Activated CD8-positive, alpha-beta T cell treated with anti-CD3 and anti-CD28 coated beads, Interleukin-2, amount 10 ng/mL, durations not matched to agents 7 days and 5 days (primary cell): ENCODE measurements at places on chromosomes 2 and 18.

- no peak for DNase-seq
These were observed 78.2 kb downstream of the STK39 start for GRCh38 chr2:168169097-168169745.

DNA sequence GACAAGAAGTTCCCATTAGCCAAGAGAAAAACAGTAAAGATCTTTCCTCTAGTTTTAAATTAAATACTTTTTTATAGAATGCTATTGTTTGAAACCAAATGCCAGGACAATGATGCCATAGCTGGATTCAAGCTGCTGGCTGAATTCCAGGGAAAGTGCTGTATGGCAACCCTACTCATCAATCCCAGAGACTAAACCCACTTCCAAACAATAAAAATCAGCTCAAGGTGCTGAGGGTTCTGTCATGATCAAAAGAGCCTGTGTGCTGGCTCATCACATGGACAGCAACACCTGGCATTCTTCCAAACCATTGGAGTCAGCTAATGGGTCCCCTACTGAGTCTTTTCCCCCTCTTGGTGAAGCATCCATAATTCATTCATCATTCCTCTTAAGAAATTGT is 53.7 kb upstream of the PARD3B start:
- DNase-seq = no peak

DNA sequence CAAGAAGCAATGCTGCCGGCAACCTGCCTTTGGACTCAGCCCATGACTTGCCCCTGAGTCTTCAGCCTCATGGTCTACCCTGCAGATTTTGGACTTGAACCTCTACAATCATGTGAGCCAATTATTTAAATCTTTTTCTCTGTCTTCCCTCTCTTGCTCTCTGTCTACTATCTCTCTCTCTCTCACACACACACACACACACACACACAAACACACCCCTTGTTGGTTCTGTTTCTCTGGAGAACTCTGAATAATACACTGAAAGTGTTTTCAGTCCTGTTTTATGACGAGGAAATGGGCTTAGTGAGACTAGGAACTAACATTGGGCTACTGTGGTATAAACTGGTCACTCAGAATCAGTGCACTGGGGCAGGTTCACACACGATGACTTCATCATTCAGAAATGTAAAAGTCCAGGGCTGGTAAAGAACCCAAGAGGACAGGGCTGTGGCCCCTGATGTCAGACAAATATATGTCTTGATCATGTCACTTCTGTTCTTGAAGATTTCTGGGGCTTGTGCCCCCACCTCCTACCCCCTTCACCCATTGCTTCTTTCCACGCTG is 266.1 kb upstream of the SIX2 start:
- no peak for DNase-seq

GRCh38 chr2:72330652-72331051 is 183.0 kb upstream of the CYP26B1 start:
- no peak for DNase-seq

GRCh38 chr2:143262389-143262788 is 133.2 kb downstream of the ARHGAP15 start:
- no peak for DNase-seq

DNA sequence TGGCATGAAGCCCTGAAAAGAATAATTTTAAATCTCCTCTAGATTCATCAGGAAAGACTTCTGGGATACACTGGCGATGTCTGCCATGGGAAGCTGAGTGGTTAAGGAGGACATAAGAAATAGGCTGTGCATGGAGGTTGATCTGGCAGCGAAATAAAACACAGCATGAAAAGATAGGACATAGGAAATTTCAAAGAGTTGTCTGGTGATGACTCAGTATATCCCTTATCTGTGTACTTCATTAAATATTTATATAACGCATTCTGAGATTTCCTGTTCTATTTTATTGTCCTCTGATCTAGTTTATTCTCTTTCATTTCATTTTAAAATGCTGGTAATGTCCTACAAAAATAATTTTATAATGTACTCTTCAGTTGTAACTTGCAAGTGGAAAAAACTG is 1337.3 kb upstream of the DDX18 start:
- no peak for DNase-seq

- DNase-seq = no peak
These were observed 76.3 kb upstream of the DAPL1 start for GRCh38 chr2:158718851-158719250.

- no peak for DNase-seq
These were observed 83.6 kb upstream of the PIK3C3 start for GRCh38 chr18:41871229-41872000.

DNA sequence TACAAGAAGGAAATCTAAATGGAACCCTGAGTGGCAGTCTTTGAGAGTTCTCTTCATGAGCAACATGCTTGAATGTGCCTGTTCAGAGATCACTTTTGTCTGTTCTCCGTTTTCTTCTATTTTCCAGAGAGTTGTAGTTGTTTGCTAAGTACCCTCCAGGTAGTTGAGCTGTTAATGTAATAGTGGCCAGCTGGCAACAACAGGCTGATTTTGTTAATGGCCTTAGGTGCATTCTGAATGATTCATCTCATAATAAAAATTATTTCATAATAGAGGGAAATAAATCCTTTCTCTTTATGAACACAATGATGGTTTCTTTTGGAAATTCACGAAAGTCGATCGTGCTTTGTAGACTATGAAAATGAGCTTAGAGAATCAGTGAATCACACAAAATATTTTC is 136.8 kb downstream of the LRP1B start:
- no peak for DNase-seq

- DNase-seq = no peak
These were observed 164.5 kb downstream of the TDRD15 start for GRCh38 chr2:21288299-21288698.

GRCh38 chr18:499776-500631 is 497 bp downstream of the COLEC12 start:
- no peak for DNase-seq

DNA sequence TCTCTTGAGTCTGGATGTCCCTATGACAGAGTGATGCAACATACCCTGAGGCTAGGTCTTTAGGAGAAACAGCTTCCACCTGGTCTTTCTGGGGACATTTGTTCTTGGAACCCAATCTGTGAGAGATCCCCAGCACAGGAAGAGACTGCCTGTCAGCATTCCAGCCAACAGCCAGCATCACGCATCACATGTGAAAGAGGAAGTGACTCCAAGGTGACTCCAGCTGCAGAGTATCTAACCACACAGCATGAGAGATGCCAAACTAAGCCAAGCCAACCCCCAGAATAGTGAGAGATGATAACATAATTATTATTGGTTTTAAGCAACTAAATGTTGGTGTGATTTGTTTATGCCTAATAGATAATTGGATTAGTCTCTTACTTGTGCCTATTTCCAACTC is 35.7 kb downstream of the C18orf63 start:
- no peak for DNase-seq

DNA sequence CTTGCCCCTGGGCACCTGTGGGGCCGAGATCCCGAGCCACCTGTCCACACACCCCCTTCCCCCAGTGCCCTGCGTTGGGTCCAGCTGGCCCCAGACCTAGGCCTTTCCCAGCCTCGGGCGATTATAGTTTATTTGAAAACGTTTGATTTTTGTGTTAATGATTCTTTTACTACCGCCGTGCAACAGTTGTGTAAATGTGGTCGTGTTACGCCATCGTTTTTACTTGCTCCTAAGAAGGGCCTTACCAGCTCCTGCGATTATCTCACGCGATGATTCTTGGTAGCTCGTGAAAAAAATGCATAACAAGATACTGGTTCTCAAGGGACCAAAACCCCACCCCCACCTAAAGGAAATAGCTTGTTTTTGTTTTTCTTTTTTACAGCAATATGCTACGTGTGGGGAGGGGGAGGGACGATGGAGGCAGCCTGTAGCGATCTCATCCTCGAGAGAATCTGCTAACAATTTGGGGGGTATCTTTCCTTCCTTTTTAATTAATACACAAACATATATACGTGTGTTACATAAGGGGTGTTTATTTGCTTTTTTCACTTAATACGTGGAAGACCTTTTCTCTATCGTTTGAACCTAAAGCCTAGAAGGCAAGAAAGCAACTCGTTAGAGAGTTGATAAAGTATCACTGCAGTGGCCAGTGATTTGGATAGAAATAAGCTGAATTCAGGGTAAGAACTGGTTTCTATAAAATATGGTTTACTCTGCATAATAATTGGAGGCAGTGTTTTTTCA is 1.0 kb downstream of the ZDBF2 start:
- peak; percentile 34 for DNase-seq

DNA sequence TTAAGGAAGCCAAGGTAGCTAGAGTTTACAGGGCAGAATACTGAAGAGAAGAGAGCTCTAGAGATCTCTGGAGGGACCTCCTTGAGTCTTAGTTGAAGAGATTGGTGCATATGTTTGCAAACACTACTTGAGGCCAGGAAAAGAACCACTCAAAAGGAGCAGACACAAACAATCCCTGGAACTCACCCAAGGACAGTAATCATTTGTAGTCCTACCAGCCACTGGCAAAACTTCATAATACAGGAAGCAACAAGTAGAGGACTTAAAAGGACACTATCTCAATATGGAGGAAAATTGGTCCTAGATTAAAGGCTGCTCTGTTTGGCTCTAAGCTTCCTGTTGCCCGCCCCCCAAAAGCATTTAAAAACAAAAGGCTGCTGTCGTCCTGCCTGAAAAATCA is 46.9 kb upstream of the UBXN4 start:
- DNase-seq = no peak

- DNase-seq = no peak
These were observed 151.1 kb downstream of the SH3BP4 start for GRCh38 chr2:235102896-235103295.

- no peak for DNase-seq
These were observed 84.0 kb downstream of the SH3RF3 start for GRCh38 chr2:109212836-109213563.

GRCh38 chr2:8416849-8417832 is 264.7 kb upstream of the ID2 start:
- no peak for DNase-seq

GRCh38 chr2:111178730-111179405 is 58.2 kb downstream of the BCL2L11 start:
- no peak for DNase-seq

DNA sequence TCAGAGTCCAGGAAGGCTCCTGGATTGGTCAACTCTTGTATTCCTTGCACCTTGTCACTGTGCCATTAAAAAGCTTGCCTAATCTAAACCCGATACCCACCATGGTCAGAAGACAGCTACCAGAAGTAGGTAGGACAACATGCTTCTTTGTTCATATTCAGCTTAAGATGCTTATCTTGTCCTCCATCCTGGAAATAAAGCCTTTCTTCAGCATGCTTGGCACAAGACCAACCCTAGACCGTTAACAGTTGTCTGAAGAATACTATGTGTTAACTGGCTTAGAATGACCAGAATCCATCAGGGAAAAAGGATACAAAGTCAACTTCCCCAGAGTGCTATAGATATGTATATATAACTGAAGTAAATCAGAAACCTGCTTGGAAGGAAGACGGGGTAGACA is 193.9 kb downstream of the ZRANB3 start:
- DNase-seq = no peak

GRCh38 chr2:70906439-70907005 is 29.2 kb upstream of the ATP6V1B1 start:
- peak; percentile 13 for DNase-seq

GRCh38 chr2:240572141-240573031 is 4.1 kb downstream of the RNPEPL1 start:
- no peak for DNase-seq

- peak; percentile 72 for DNase-seq
These were observed 175.1 kb downstream of the GALNT1 start for GRCh38 chr18:35756506-35757117.

GRCh38 chr2:165571477-165571876 is 102.0 kb downstream of the CSRNP3 start:
- no peak for DNase-seq

DNA sequence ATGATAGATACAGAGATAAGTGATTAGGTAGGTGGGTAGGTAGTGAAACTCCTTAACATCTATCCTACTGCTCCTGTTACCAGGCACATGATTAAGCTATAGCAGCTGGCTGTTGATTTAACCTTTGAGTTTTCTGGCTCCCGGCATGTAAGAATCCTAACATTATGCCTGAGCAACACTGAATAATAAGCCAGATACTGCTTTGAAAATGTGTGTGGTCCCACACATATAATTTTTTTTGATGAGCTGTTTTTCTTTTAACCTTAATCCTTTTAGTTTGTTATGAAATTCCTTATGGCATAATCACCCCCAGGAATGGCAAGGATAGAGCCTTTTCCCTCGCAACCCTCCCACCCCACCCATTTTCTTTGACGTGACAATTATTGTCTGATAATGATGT is 104.2 kb upstream of the NEUROD1 start:
- DNase-seq = no peak

DNA sequence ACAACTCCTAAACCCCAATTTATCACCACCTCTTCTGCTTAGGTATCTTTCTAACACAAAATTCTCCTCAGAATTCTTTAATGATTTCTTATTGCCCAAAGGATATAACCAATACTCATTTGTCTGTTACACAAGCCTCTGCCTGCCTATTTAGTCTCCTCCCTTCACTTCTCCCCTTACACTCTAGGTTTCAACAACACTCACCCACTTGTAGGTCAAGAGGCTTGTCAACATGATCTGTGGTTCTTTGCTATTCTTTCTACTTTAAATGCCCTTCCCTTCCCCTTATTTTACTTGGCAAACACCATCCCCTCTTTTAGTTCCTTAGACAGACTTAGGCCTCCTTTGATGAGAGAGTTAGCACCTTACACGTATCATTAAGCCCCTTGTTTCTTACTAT is 69.0 kb upstream of the C2orf15 start:
- DNase-seq = no peak

- no peak for DNase-seq
These were observed 173.8 kb upstream of the TMEM200C start for GRCh38 chr18:6069103-6069502.

GRCh38 chr2:232388324-232388891 is 9.9 kb downstream of the ALPP start:
- no peak for DNase-seq

GRCh38 chr2:104476075-104476474 is 377.8 kb upstream of the POU3F3 start:
- no peak for DNase-seq

DNA sequence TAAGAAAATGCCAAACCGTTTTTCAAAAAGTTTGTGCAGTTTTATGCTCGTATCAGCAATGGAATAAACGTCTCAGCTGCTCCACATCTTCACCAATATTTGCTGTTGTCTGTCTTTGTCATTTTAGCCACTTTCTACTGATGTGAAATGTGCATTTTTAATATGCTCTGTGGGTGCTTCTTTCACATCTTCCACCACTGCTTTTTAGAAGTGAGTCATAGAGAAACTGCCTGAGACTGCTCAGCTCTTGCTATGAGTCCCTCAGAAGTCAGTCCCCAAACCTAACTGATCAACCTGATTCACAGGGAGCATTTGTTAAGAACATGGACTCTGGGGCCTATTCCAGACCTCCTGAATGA is 41.0 kb upstream of the EPC2 start:
- no peak for DNase-seq

GRCh38 chr18:5506174-5506573 is 37.6 kb downstream of the EPB41L3 start:
- DNase-seq = no peak

- DNase-seq = peak; percentile 34
These were observed 109.5 kb downstream of the CDC42EP3 start for GRCh38 chr2:37561615-37562569.

- DNase-seq = peak; percentile 25
These were observed at the start of gene DPYSL5 for GRCh38 chr2:26847655-26848335. TSS of gene DPYSL5 (plus strand) at chr2:26848132. CDS start at chr2:26898500, 50,368 bp downstream.
